EL (cell line): ENCODE measurements at places on chromosomes 11 and 22.

GRCh38 chr22:35743326-35743860, 25.7 kb downstream of the APOL5 start:
- DNase-seq = peak; percentile 32

DNA sequence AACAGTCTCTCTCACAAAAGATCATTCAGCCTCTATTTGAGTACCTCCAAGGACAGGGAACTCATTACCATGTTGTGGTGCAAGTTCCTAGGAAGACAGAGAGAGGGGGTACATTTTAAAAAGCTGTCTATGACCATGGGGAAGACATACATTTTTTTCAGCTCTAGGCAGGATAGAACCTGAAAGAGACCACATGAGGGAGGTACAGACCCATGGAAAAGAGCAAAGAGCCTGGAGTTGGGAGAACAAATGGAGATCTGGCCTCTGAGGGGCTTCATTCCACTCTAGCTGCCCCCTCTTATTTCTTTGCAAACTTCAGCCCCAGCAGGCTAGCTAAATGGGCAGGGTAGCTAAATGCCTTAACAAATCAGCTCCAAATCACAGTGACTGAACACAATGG, 36.3 kb downstream of the KCNC1 start:
- no peak for DNase-seq

DNA sequence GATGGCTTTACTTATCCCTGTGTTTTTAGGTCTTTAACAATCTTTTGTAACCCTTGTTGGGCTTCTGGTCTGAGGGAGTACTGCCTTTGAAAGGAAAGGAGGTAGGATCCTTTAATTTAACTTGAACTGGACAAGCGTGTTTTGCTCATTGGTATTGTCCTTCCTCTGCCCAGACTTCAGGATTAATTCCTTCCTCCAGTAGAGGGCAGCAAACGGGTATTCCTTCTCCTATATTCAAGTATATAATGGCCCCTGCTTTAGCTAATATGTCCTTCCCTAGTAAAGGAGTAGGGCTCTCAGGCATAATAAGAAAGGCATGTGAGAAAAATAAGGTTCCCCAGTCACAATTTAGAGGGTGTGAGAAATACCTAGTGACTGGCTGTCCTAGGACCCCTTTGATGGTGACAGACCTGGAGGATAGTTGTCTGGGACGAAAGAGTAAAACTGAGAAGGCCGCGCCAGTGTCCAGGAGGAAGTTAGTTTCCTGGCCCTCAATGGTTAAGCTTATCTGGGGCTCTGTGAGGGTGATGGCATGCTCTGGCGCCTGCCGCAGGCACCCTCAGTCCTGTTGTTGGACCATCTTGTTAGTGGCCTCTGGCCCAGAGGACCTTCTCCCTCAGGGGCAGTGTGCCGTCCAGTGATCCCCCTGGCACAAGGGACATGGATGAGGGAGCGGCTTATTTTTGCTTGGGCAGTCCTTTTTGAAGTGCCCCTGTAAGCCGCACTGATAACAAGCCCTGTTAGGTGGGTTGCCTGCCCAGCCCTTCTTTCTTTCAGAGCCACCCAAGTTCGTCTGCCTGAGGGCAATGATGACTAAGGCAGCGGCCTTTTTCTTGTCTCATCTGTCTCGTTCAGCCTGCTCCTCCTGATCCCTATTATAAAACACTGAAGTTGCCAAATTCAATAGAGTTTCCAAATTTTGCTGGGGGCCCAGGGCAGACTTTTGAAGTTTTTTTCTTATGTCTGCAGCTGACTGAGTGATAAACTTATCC, 51.8 kb downstream of the C11orf71 start:
- peak; percentile 82 for DNase-seq

GRCh38 chr11:126660761-126661425, 305.4 kb downstream of the ST3GAL4 start:
- no peak for DNase-seq

- DNase-seq = no peak
These were observed 44.3 kb downstream of the CWF19L2 start for GRCh38 chr11:107413352-107413751.

DNA sequence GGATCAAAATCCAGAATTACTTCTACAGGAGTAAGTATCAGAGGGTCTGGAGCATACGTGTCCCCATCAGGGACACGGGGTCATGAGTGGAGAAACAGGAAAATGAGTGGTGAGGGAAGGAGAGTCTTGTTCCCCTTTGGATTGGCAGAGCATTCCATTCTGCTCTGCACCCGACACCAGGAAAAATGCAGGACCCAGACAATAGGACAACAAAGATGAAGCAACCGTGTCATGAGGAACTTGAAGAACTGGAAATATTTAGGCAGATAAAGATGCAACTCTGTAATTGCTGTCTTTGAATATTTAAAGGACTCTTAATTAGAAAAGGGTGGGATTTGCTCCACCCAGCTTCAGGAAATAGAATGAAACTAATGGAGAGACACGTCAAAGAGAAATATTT, 89.0 kb upstream of the BLID start:
- peak; percentile 36 for DNase-seq

- DNase-seq = peak; percentile 63
These were observed 35.6 kb upstream of the ACER3 start for GRCh38 chr11:76824980-76825725.
